ENCODE measurements at places on chromosomes 13 and 19.

- no peak for DNase-seq
These were observed 10.1 kb downstream of the OR1I1 start for GRCh38 chr19:15091918-15092753.

GRCh38 chr13:26816881-26817280 is 56.3 kb upstream of the GPR12 start:
- DNase-seq: no peak

GRCh38 chr13:50460358-50460757 is 383.1 kb downstream of the DLEU7 start:
- no peak for DNase-seq

DNA sequence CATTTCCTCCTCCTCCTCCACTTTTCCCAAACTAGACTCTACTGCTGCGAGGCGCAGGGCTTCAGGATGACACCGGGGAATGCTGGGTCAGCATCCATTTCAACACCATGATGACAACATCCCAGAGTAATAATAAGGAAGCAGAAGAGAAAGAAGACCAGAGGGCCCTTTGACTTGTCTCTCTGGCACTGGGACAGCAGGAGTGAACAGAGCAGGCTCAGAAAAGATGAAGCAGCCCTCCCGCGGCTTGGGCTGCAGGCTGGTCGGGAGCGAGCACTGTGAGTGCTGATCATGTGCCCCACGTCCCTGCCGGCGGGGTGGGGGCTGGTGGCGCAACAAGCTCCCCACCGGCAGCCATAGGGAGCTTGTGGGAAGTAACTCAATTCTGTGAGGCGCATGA is 30.5 kb downstream of the RANBP3 start:
- no peak for DNase-seq

- DNase-seq: no peak
These were observed 121.3 kb downstream of the SOX1 start for GRCh38 chr13:112188298-112188610.

DNA sequence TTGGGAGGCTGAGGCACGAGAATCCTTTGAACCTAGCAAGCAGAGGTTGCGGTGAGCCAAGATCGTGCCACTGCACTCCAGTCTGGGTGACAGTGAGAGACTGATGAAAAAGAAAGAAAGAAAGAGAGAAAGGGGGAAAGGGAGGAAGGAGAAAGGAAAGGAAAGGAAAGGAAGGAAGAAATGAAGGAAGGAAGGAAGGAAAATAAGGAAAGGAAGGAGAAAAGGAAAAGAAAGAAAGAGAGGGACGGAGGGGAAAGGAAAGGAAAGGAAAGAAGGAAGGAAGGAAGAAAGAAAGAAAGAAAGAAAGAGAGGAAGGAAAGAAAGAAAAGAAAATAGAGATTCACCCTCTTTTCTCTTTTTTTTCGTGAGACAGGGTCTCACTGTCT is 8.7 kb downstream of the PDE4A start:
- DNase-seq: no peak

- no peak for DNase-seq
These were observed 912 bp downstream of the GRK1 start for GRCh38 chr13:113667771-113668490.

GRCh38 chr13:35988648-35989081 is 142.5 kb downstream of the DCLK1 start:
- DNase-seq: no peak

GRCh38 chr19:18373407-18373891 is 12.5 kb upstream of the GDF15 start:
- DNase-seq: no peak

GRCh38 chr19:33498391-33499000 is 23.1 kb downstream of the PEPD start:
- no peak for DNase-seq

- DNase-seq: no peak
These were observed 33.9 kb downstream of the USP12 start for GRCh38 chr13:27137759-27138158.

Data from stimulated activated CD8-positive, alpha-beta memory T cell treated with anti-CD3 and anti-CD28 coated beads, Interleukin-4, amount 100 ng/mL, for 4 hours (primary cell).